ENCODE measurements at places on chromosomes 4 and X. TPM values are rescaled to one million over a fixed set of nuclear protein-coding genes. Genes with fewer than 3 reads are reported as not detected.

Gene ACE2
- polyA plus RNA-seq = 55.0 TPM

Gene FRMPD4
- 0.18 TPM for polyA plus RNA-seq

Gene FAM241A
- 1.6 TPM for polyA plus RNA-seq

DNA sequence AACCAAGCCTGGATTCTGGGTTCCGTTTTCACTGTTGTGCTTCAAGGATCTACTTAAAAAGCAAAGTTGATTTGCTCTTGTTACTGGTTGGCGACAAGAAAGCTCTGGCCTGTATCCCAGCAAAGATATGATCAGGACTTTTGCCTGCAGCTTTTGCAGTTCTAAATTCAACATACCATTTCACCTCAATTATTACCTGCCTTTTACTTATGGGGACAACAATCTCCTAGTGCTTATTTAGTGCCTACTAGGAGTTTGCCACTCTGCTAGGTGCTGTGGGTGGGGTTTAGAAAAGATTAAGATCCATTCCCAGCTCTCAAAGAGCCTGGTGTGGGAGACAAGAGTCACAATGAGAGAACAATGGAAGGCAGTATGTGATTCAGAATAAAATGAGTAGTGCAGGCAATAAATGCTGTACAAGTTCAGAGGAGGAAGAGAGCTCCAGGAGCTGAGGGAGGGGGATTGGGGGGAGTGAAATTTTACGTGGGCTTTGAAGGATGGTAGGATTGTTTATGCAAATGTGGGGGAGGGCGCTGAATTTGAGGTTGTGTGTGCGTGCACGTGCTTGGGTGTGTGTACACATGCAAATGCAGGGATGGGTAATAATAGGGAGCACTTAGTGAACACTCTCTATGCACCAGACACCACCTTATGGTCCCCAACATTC lies 5.0 kb upstream of the TMEM164 start:
- DNase-seq = no peak

DNA sequence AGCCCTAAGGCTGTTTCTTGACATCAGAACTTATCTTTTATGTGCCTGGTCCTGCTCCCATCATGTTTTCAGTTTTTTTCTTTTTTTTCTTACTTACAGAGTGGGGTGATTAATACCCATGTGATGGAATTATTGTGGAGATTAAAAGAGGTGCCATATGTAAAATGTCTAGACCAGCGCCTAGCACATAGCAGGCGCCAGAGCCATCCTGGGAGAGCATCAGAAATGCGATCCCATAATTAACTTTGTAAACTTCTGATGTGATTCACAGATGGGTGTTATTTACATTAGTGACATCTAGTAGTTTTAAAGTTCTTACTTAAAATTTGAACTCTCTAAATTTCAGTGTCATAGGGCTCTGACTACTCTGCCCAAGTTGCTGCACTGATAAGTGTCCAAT lies 66.2 kb upstream of the PGRMC2 start:
- no peak for DNase-seq

GRCh38 chrX:24862343-24862742 lies 153.4 kb downstream of the ARX start:
- DNase-seq = no peak

GRCh38 chr4:122533841-122534240 lies 77.3 kb upstream of the IL2 start:
- no peak for DNase-seq

DNA sequence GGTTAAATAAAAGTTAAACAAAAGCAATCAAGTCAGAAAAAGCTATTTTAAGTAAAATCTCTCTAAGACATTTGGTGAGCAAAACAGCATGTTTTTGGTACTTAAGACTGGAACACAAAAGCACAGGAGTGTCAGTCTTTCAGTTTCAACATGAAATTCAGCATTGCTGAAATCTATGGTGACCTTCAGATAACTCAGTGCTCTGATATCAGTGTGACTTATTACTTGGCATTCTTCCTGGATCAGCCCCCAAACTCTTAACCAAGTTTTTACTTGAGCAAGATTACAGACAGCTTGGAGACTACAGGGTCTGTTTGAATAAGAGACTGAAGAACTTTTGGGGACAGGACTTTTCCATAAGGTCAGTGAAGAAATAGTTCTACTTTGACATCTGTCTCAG lies 437.2 kb downstream of the RAPGEF2 start:
- DNase-seq = no peak
